ENCODE measurements at places on chromosomes 12 and 14.

GRCh38 chr12:88985011-88985410 lies 367.3 kb downstream of the DUSP6 start:
- ATAC-seq, result no peak

DNA sequence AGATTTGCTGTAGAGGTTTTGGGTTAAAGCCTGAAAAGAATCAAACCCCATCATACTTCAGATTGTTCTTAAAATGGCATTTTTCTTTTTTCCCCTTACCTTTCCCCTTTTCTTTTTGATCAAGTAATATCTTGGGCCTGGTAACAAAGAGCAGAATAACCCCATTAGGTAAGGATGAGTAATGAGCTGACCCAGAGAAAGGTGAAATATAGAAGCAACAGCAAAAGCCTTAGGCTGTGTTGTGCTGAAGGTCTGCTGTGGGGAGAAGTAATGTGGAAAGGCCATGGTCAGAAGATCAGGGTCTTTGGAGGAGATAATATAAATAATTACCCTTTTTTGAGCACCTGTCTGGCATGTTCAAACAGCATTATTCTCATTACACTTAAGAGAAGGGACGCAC lies 42.3 kb downstream of the MIA2 start:
- no peak for ATAC-seq

- no peak for ATAC-seq
These were observed 5.0 kb downstream of the CAND1 start for GRCh38 chr12:67274186-67274585.

DNA sequence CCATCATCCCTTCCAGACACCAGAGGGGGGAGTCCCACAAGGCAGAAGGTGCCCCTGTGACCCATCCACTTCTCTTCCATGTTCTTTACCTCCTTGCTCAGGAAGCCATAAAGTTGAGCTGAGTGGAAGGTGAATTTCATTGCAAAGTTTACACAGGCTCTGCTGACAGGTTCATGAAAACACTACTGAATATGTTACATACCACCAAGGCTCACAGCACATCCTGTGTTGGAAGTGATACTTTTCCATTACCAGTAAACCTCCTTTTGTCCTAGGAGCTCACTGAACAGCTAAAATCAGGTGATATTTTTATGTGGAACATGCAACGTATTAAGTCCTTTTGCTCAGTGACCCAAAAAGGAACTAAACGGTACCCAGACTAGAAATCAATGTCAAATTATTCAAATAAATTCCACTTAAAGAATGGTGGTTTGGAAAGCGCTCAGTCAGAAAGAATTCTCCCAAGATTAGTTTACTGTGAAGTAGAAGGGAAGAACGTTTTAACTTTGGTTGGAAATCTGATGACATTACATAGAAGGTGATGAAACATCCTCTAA lies 196.2 kb upstream of the NUDT4 start:
- no peak for ATAC-seq

GRCh38 chr14:101097109-101097793 lies 193.7 kb upstream of the RTL1 start:
- ATAC-seq, result no peak

- ATAC-seq, result peak; percentile 75
These were observed 5.8 kb upstream of the PHLDA1 start for GRCh38 chr12:76037130-76038103.

- no peak for ATAC-seq
These were observed 62.9 kb downstream of the RFX4 start for GRCh38 chr12:106645465-106646330.

DNA sequence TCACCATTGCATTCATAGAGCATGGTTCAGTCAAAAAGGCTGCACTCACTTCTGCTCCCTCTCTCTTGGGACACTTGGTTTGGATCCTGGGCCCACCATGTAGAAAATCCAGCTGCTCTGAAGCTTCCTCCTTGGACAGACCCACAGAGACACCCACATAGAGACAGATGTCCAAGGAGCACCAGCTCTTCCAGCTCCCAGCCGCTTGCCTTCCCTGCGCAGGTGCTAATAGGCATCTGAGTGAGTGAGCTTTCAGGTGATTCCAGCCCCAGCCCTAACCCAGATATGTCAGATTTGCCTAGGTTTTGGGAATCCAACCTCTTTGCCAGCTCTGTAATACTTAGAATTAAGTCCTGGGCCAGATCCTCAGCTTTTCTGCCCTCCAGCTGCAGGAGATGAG lies 38.6 kb downstream of the DLK1 start:
- no peak for ATAC-seq

DNA sequence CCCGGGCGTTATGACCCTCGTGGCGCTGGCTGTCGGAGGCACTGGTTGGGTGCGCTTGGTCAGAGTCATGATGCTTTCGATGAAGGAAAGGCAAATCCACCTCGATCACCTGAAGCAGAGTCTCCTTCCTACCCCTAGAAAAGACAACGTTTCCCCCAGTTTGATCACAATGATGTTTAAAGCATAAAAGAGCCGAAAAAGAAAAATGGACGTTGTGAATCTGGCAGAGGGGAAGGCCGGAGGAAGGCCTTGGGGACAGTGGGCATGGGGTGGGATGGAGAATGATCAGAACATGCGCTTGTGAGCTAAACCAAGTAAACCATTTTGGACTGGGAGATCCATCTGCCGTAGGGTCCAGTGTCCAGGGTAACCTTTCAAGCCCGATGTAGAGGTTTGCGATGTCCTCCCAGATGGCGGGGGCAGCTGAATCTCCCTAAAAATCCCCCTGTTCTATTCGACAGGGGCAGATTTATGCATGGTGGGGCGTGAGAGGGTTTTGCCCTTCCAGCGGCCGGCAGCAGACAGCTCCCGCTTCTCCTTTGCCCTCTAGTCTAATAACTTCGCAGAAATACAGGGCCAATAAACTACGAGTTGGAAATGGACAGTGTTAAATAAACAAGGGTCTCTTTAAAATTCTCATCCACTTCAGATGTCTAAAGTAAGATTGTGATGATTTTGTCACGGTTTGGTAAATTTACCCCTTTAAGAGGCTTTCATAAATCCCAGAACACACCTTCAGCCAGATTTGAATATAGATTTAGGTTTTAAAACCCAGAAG lies 2.3 kb upstream of the OTX2 start:
- no peak for ATAC-seq

DNA sequence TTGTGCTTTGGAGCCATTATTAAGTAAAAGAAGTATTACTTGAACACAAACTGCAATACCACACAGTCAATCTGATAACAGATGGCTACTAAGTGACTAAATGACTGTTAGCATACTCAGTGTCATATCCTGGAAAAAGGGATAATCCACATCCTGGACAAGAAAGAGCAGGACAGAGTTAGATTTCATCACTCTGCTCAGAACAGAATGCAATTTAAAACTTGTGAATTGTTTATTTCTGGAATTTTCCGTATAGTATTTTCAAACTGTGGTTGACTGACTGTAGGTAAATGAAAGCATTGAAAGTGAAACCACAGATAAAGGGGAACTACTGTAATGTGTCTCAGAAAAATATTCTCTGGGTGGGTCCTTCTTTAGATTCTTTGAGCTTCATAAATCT lies 458.8 kb downstream of the TMEM117 start:
- peak; percentile 78 for ATAC-seq

DNA sequence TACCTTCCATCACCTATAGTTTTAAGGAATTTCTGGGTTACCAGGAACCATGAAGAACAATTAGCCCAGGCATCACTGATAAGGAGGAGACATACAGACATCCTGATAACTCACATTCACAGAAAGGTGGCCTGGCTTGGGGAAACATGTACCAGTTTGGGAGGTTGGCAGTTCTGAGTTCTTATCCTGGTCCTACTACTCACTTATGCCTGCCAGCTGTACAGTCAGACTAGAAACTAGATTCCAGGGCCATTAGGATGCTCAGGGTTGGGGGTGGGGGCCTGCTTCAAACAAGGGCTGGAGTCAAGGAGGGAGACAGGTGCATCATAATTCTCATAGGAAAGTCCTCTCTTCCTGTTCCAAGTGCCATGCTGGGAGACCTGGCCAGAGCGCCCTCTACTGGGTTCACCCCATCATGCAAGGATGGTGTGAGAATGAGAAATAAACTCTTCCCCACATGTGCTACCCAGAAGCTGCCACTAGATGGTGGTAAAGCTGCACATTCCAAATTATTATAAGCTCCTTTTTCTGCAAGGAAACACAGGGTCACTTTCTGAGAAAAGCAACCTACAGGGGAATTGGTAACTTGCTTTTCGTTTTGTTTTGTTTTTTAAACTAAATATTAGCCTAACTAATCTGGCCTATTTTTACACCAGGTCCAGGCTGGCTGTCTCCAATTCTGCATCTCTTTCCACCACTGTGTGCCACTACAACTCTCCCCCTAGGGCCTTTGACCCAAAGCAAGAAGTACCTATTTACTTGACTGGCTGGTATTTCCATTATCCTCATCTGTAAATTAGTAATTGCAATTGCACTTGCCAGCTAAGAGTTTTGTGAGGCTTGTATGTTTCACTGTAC lies 14.5 kb downstream of the OAS2 start:
- ATAC-seq, result peak; percentile 54

DNA sequence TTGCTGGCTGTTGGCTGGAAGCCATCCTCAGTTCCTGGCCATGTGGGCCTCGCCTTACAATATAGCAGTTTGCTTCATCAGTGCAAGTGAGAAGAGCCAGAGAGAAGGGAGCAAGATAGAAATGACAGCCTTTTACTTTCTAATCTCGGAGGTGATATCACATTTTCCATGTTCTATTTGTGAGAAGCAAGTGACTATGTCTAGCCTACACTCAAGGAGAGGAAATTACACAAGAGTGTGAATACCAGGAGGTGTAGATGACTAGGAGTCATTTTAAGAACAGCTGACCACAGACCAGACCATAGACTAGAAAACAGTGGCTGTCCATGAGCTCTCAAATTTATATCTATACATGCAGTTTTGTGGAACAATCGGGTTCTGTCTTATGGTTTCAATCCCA lies 163.0 kb upstream of the NRXN3 start:
- ATAC-seq, result no peak

All from stimulated activated memory B cell treated with anti-CD40 and anti-IgM and Interleukin-4, amounts not matched to agents 10 μg/mL and 1 μg/mL and 100 μg/mL, for 72 hours (primary cell).